AG08396 (cell line): ENCODE measurements at places on chromosomes 3 and 15.

- DNase-seq = peak; percentile 68
Observed at GRCh38 chr3:186361762-186362536, at the start of gene DGKG. Gene DGKG (minus strand): TSS chr3:186362234. CDS start chr3:186320459, 41,775 bp downstream.

DNA sequence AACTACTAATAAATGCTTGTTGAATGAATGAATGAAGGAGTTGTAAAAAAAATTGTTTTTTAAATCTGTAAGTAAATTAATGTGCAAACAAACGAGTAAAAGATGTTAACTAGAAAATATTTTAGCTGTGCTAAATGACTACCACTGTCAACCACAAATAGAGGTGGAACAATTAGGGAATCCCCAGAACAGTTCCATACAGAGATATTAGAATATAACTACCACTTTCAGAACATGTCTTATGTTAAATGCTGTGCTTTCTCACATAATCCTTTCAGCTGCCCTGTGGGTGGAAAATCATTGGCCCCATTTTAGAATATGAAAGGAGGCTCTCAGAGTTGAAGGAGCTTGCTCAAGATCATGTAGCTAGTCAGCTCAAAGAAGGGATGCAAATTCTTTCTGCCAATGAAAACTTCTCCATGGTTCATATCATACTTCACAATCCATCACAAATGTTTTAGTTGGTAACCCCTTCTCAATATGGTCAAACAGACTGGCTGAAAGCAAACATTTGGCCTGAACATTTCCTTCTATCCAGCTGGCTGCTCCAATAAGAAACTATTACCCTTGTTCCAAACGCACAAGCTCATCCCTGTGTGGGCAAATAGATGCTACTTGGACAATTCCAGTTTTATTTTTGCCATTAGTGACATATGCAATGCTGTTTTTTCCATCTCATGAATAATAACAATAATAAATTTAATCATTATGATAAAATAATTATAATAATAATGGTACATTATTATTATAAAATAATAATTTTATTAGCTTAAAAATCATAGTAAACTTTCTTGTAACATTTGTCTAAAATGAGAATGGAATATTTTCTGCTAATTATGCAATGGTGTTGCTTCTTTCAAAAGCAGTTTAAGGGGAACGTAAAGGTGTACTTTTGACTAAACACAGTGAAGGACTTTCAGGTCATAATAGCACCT, 290.4 kb upstream of the STT3B start:
- DNase-seq = no peak

GRCh38 chr15:70292076-70292760, 194.5 kb upstream of the TLE3 start:
- DNase-seq = no peak

DNA sequence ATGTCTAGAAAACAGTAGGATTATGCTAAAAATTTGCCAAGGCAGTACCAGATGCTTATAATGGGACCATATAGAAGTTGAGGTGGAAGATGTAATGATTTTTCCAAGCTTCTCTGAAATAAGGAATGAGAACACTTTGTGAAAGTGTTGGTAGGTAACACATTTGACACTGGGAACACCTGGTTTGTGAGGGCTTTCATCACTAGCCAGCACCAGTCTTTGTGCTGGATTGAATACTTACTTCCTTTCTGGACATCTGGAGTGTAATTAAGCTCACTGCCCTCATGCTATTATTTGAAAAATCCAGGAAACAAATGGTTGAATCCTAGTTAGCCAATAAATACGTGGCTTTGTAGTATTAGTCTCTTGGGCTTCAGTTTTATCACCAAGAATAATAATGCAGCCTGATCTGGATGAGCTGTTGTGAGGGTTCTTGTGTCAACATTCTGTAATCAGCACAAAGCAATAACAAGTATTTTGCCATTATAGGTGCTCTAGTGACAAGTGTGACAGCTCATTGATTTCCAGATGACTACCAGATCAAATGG, 12.9 kb downstream of the CCDC80 start:
- DNase-seq = no peak

- DNase-seq = no peak
Observed at GRCh38 chr3:172343117-172343516, 105.1 kb downstream of the GHSR start.

DNA sequence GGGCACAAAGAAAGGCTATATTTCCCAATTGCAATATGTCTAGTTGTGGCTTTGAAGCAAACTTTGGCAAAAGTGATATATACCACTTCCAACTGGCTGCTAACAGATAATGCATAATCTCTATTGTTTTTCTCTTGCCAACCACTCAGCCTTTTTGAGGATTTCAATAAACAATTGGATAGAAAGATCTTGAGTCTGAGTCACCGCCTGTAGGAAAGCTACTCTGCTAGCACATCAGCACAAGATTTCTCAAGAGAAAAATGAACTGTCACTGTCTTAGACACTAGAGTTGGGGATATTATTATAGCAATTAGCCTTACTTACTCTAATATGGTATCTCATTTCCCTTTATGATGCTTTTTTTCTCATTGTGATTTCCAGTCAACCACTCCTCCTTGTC, 119.7 kb downstream of the SST start:
- DNase-seq = no peak

DNA sequence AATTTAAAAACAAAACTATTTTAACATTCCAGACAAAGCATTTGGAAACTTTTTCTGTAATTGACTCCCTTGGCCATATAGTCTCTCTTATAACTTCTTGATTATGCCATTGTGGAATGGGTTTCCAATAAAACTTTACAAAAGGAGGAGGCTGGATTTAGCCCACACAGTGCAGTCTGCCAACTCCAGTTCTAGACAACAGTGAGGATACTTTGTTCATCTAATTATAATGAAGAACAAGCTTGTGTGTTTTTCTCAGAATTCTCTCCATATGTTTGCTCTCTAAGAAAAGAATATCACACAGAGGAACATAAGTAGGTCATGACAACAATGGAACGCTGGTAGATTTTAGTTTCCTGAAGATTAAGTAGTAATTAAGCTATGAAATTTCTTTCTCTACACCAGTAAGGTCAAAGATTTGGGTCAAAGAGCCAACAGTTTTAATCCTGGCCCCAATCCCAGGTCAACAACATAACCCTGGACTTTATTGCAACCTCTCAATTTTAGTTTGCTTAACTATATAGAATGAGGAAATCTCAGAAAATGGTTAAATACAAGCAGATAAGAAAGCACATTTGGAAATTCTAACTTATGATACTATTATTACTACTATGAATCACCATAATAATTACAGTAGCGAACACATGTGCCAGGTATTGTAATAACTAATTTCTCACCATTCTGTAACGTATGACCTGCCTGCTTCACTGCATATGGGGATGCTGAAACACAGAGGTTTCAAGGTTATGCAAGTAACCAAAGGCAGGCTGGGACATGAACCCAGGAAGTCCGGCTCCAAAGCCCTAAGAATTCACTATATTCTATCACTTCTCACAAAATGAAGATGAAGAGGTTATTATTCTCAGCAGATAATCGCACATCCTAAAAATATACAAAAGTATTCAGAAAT, 65.7 kb downstream of the TJP1 start:
- DNase-seq = no peak

- no peak for DNase-seq
Observed at GRCh38 chr3:67540198-67540894, 114.1 kb downstream of the SUCLG2 start.

DNA sequence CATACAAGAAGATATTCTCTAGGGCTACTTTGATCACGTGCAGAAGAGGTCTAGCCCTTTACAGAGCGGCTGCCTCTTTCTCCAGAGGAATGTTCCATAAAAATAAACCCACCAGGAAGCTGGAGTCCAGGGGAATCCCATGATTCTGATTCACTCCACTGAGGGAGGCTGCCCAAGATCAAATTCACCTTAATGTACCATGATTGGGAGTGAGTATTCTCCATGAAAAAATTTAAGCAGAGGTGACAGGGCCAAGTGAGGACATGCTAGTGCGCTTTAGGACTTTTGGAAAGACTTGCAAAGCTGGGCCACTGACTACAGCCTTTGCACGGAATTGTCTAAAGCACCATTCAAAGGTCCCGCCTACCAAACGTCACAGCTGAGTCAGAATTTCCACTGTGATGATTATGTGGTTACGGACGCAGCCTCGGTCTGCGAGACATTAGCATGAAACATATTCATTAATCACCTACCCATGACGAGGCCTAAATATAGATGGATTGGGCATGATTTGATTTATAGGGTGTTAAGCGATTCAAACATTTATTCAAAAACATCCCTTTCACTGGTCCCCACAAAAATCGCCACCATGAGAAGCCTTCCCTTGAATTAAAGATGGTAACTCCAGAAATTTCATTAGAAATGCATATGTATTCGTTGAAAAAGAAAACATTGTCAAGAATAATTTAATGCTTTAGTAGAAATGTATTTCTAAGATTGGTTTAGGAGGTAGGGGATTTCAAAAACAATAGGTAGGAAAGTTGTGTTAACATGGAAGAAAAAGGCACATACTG, 152.6 kb downstream of the GREM1 start:
- peak; percentile 78 for DNase-seq

- DNase-seq = peak; percentile 47
Observed at GRCh38 chr15:90419738-90420406, 31.8 kb downstream of the IQGAP1 start.

GRCh38 chr3:198113206-198114053, 153.4 kb downstream of the LMLN start:
- no peak for DNase-seq

GRCh38 chr3:183514021-183514420, 41.5 kb downstream of the KLHL6 start:
- no peak for DNase-seq

GRCh38 chr3:4426782-4427344, 40.2 kb downstream of the SUMF1 start:
- DNase-seq = peak; percentile 57
